ENCODE measurements at places on chromosomes 2 and 18.

DNA sequence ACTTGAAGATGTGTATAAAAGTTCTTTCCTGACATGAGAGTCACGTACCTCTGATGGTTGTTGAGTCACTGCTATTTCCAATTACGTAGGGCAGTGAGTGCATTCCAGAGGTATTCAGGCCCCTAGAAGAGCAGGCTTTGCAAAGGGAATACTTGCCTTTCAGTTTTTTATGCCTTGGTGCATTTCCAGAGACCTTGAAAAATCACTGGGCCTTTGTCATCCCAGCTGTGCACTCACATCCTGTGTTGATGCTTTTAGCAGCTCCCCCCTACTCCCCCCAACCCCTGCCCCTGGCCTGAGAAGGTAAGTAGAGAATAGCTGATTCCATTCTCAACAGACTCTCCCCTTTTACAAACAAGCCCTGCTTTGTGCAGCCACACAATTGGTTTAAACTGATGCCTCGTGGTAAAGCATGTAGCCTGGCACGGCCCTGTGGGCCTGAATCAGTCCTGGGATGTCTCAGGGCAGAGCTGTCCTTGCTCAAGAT, 174.2 kb downstream of the PRPF40A start:
- DNase-seq, result peak; percentile 47

DNA sequence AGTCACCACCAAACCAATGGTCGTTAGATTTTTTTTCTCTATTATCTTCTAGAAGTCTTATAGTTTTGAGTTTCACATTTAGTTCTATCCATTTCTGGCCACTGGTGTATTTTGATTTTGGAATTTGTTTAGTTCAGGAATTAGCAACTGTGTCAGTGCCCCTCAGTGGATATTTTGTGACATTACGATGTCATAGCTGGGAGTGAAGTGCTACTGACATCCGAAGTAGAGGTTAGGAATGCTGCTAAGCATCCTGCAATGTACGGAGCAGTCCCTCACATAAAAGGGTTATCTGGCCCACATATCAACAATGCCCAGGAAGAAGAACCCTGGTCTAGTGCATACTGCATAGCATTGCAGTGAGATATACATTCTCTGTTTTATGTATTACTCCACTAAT, 157.4 kb upstream of the RGPD4 start:
- no peak for DNase-seq

DNA sequence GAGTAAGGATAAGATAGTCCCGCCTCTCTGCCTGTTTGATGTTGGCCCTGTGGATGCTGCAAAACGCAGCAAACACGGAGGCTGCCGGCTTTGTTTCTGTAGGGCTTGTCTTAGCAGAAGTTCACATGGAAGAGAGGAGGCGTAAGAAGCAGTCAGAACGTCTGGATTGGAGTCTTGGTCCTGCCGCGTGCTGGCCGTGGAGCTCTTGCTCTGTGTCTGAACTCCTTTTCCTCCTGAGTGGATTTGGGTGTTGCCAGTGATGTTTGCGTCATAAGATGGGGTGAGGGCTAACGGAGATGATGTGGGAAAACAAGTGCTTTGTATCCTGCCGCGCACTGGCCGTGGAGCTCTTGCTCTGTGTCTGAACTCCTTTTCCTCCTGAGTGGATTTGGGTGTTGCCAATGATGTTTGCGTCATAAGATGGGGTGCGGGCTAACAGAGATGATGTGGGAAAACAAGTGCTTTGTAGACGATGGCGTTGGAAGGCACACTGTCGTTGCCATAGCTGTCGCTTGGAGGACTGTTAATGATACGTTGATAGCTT, 240.9 kb downstream of the AGAP1 start:
- DNase-seq, result no peak

- no peak for DNase-seq
Observed at GRCh38 chr2:38146275-38146906, 70.4 kb upstream of the CYP1B1 start.

- no peak for DNase-seq
Observed at GRCh38 chr18:74198453-74198852, 50.1 kb downstream of the TIMM21 start.

GRCh38 chr2:133952420-133952819, 301.5 kb upstream of the MGAT5 start:
- DNase-seq, result no peak

GRCh38 chr18:58992301-58993231, 127.9 kb downstream of the ZNF532 start:
- DNase-seq, result no peak

GRCh38 chr2:160408173-160408958, 85.2 kb downstream of the RBMS1 start:
- DNase-seq, result peak; percentile 38

- DNase-seq, result no peak
Observed at GRCh38 chr18:11574545-11574944, 34.9 kb upstream of the SLC35G4 start.

- DNase-seq, result no peak
Observed at GRCh38 chr18:28494151-28494550, 317.2 kb upstream of the CDH2 start.

DNA sequence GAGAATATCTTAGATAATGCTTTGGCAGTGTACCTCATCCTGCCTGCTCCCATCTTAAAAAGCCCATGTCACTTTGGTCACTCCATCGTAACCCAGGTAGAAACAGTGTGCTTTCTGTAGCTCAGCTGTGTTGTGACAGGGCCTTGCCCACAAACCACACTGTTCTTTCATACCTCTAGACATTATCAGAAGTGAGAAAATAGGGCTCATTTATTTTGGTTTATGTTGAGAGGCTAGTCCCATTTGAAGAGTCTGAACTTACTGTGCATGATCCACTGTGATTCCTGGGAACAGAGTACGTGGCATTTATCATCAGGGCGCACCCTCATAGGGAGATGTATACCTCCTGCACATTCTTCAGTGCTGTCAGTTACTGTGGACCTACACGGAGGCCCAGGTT, 69.7 kb downstream of the FEZ2 start:
- DNase-seq, result no peak

DNA sequence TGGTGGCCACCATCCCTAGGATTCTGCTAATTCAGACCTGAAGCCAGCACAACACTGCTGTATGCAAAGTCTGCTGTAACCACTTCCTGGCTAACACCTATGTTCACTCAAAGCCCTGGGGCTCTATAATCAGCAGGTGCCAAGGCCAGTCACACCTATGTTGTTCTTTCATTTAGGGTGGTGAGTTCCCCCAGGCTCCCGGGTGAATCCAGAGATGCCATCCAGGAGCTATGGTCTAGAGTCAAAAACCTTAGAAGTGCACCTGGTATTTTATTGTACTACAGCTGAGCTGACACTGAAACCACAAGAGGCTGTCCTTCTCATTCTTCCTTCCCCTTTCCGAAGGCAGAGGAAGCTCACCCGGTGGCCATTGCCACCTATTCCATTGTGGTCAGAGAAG, 46.2 kb upstream of the CCDC141 start:
- no peak for DNase-seq

DNA sequence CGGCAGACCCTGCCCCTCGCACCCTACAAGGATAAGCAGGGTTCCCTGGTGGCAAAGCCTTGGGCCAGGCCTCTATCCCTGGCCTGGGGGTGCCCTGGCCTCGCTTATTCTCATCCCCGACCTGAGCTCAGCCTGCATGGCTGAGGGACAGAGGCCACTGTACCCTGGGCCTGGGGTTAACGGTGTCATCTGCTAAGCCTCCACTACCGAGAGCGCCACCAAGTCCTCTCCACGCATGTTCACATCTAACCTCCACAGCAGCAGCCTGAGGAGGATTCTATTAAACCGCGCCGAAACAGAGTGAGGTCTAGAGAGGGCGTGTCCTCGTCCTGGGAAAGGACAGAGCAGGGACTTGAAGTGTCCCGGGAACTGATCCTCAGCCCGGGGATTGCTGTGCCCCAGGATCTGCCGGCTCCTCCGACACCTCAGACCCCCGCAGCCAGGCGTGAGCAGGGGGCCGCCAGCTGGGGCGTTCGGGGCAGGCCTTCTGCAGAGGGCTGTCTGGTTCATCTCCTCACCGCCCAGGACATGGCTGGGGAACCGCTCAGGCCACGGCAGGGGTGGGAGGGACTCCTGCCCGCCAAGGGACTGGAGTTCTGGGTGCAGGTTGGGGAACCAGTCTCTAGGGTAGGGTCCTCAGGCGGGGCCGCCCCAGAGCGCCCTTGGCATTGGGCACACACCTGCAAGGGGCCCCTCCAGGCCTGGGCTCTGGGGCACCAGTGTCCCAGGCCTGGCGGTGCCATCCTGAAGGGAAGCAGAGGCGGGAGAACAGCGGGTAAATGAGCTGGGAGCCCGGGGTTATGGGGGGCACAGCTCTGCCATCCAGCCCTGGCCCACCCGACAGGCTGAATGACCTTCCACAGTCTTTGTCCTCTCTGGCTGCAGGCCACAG, 68.0 kb upstream of the SMAD7 start:
- DNase-seq, result no peak

DNA sequence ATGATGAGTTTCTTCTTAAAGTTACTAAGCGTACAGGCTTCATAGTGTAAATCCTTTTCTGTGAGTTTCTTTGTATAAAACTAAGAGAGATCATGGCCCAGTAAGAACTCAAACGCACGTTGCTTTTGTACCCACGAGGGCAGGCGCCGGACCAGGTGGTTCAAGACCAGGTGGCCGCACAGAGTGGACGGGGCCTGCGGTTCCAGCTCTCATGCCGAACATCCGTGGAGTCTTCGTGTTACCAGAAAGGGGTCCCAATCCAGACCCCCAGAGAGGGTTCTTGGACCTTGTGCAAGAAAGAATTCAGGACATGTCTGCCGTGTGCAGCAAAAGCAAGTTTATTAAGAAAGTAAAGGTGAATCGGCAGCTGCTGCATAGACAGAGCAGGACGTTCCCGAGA, 53.0 kb downstream of the KCNG2 start:
- no peak for DNase-seq

- no peak for DNase-seq
Observed at GRCh38 chr2:207054521-207054920, 111.2 kb downstream of the KLF7 start.

DNA sequence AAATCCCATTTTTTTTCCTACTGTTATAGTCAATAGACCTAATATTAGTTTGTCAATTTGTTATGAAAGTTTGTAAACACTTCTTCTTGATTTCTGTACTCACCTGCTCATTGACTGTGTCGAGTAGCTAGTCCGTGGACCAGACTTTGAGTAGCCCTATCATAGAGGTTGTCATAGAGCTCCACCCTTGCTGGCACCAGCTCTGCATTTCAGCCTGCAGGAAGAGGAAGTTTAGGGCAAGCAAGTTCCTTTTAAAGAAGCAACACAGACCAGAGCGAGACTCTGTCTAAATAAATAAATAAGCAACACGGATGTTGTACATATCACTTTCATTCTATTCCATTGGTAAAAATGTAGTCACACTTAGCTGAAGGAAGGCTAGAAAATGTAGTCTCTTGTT, 74.0 kb downstream of the MCFD2 start:
- no peak for DNase-seq

DNA sequence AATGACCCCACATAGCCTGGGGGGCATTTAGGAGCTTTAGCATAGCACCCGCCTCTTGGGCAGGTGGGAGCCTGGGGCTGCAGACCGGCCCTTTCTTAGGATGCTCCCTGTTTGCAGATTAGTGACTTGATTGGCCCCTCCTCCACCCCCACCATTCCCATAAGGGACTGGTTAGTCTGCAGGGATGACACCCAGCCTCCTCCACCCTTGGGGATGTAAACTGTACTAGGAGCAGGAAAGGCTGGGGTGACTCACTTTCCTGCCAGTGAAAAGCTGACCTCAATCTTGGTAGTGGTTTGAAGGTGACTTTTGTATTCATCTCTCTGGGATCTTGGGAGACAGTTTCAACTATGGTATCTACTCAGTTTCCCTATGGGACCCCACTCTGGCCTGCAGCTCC, 24.2 kb downstream of the CTIF start:
- no peak for DNase-seq

DNA sequence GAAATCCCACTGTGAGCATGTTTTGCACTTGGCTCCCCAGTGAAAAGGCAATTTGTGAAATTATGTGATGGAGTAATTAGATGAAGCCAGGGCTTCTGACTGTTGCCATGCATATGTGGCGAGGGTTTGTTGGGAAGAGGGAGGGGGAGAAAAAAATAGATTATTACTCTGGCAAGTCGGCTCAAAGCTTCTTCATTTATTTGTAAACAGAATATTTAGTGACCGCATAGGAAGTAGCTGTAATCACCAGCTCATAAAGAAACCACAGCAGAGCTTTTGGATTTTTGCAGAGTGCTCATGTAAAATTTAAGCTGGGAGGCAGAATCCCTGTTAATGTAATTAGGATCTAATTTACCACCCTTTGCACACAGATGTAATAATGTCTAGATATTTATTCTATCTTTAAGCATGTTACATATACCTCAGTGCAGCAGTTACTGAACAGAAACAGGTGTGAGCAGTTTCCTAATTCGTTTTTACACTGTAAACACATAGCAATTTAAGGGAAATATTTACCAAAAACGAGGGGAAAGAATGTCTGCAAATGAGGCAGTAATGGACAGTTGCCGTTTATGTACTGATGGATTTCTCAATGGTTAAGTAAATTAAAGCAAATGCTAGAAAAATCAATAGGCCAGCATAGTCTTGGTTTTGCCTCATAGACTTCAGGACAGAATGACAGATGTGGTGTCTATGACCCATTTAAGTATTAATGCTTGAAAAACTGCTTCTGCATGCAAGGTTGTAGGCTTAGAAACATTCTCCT, 87.9 kb downstream of the MEIS1 start:
- DNase-seq, result no peak

- DNase-seq, result no peak
Observed at GRCh38 chr18:55048892-55049291, 89.6 kb upstream of the CCDC68 start.

DNA sequence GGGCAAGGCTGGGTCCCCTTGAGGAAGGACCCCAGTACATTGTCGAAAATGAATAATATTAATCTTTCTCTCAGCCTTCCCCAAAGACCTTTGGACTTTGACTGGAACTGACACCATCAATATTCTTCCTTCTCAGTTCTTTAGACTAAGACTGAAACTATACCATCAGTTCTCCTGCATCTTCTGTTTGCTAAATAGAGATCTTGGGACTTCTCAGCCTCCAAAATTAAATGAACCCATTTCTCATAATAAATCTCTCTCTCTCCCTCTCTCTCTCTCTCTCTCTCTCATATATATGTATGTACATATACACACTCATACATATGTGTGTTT, 39.7 kb upstream of the VRK2 start:
- no peak for DNase-seq

GRCh38 chr2:45586600-45586999, 24.5 kb downstream of the SRBD1 start:
- no peak for DNase-seq

- DNase-seq, result no peak
Observed at GRCh38 chr2:72682061-72682460, 143.8 kb downstream of the EXOC6B start.

GRCh38 chr2:44779793-44780192, 161.7 kb upstream of the SIX3 start:
- DNase-seq, result no peak

Data from endothelial cell (in vitro differentiated cells).